NCI-H510A (cell line): ENCODE measurements at places on chromosomes 2 and 18.

DNA sequence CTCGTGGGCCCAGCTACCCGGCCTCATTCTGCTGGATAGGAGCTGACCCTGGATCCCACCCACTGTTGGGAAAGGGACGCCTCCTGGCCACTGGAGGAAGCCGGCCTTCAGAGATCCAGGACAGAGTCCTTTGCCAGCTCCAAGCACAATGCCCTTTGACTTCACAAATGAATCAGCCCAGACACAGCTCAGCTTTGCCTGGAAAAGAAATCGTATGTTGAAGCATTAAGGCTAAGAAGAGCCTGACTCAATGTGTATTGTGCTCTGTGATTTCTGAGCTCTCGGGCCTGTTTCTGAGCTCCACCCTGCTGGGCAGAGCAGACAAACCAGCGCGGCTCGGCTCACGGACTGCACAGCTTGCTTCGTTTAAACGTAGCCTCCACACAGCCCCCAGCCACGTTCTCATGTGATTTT is 162.9 kb upstream of the APCDD1 start:
- DNase-seq: no peak

DNA sequence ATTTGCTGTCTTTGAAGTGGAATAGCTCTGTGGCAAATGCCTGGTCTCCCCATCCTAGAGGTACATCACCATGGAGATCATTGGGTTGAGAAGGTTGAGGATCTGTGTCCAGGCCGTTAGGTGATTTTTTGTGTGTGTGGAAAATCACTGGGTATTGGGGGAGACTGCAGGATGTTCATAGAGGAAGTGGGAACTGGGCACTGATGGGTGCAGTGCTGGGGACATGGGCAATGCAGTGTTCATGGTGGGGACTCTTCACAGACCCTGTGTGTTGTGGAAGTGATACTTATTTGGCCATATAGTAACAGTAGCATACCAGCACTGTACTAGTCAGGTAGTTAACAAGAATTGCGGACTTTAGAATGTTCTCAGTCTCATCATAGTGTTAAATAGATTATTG is 34.9 kb downstream of the ATP9B start:
- DNase-seq: no peak

DNA sequence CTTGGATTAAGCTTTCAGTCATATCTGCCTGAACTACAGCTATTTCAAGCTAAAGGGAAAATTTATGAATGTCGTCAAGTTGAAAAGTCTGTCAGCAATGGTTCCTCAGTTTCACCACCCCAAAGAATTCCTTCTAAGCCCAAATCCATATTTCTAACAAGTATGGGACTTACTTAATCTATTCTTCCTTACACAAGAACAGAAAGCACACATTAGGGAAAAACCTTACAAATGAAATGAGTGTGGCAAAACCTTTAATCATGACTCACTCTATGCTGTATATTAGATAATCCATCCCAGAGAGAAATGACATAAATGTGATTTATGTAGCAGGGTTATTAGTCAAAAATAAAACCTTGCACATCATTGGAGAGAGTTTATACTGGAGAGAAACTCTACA is 78.9 kb downstream of the RAB31 start:
- no peak for DNase-seq

- DNase-seq: no peak
These were observed 140.0 kb downstream of the BAZ2B start for GRCh38 chr2:159476329-159476728.

- DNase-seq: no peak
These were observed 9.0 kb downstream of the MBP start for GRCh38 chr18:77123320-77124231.

DNA sequence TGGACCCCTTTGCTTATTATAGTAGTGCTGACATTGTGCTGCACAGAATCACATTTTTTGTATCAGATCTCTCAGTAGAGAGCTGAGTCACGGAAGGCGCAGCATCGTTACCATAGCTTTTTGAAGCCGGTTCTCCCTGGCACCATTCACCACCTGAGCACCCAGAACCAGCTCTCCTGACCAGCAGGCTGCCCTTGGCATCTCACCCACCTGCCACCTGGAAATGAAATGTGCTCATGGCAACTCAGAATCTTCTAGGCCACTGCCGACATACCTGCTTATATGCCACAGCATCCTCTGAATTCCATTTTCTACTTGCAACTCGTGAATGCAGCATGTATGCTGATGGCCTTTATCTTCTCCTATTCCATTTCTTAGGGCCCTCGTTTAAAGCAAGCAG is 62.7 kb downstream of the COA5 start:
- DNase-seq: no peak

DNA sequence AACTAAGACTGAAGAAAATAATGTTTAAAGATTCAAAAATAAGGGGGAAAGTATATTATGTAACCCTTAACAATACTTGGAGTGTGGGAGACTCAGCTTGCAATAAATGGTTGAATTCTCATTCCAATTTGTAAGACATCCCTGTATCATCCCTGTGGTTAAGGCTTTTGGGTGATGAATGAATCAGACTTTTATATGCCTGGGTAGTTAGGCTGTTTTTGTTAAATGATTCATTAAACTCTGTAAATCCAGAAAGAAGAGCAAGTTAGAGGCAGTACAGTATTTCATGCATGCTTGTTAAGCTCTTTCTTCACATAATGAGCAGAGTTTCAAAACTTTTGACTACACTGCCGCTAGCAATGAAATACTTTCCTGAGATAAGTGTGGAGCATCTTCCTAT is 948.8 kb downstream of the SOCS6 start:
- DNase-seq: no peak

- DNase-seq: no peak
These were observed 275.2 kb downstream of the DSEL start for GRCh38 chr18:67241299-67241698.
